ENCODE measurements at places on chromosomes 11 and 22.

GRCh38 chr11:84024266-84024665, 738.1 kb upstream of the CCDC90B start:
- DNase-seq: no peak

DNA sequence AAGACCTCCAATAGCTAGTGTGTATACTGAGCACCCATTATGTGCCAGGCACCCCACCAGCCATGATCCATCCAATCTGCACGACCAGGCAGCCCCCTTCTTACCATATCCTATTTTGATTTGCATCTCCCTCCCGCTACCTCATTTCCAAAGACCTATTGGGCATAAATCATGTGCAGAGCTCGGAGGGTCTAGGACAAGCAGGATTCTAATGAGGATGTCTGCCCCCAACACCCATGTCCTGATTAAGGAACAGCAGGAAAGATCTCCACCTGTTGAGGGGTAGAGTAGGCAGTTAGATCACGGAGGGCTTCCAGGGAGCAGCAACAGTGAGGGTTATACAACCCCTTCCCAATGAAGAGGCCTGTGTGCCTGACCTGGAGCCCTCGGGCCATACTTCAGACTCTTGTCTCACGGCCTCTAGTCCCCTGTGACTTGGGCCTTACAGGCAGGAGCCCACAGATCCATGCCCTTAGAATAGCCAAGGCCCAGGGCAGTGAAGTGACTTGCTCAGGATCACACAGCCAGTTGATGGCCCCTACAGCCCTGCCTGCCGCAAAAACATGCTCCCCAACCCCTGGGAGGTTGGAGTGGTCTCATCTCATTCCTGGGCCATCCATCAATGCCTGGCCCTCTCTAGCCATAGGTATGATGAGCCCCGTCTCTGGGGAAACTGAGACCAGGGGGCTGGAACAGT, 3.5 kb downstream of the RAB3IL1 start:
- DNase-seq: peak; percentile 21

DNA sequence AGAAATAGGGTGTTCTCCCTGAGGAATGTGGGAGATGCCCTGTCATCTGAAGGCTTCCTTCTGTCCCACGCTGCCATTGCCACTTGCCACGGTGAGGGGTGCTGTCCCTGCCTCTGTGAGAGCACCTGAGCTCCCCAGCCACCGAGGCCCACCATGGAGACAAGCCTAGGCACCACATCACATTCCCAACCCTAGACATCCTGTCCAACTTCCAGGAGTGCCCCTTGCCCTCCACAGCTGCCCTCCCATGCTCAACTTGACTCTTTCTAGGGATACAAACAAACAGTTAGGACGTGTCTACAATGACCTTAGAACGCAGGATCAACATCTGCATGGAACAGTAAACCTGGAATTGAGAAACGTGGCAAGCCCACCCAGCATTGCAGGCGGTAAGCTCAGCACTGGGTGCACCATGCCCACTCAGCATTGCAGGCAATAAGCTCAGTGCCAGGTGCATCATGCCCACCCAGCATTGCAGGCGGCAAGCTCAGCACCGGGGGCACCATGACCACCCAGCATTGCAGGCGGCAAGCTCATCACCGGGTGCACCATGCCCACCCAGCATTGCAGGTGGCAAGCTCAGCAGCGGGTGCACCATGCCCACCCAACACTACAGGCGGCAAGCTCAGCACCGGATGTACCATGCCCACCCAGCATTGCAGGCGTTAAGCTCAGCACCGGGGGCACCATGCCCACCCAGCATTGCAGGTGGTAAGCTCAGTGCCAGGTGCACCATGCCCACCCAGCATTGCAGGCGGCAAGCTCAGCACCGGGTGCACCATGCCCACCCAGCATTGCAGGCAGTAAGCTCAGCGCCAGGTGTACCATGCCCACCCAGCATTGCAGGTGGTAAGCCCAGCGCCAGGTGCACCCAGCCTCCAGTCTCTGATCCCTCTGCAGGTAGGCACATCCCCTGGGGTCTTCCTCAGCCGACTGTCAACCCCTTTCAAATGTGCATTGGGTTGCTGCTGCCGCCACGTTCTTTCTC, 1463.9 kb downstream of the TBC1D22A start:
- no peak for DNase-seq

DNA sequence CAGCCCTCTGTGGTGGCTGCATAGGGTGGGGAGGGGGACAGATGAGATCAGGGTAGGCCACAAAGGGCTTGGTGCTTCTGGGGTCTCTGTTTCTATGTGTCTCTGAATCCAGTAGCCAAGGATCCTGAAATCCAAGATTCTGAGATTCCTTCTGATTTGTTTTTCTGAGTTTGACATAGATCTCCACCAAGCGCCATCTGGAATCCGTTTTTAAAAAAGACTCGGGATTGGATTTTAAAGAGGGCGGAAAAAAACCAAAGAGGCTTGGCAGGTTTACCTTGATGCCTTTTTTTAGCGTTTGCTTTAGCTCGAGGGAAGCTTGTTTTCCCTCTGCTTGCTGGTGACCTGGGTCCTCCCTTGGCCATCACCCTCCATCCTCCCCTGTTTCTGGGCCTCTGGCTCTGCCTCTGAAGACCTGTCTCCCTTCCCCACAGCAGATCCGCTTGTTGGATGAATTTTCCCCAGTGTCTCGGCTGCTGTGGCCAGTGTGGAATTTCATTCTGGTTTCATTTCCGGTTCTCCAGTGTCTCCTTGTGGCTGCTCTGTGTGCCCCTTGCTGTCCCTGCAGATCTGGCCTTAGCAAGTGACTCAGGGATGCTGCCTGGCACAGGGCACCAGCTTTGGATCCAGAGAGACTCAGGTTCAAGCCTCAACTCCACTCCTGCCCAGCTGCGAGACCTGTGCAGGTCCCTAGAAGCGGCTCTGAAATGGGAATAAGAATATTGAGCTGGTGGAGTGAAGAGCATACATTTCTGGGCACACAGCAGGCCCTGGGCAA, 15.1 kb downstream of the SYNGR1 start:
- no peak for DNase-seq

DNA sequence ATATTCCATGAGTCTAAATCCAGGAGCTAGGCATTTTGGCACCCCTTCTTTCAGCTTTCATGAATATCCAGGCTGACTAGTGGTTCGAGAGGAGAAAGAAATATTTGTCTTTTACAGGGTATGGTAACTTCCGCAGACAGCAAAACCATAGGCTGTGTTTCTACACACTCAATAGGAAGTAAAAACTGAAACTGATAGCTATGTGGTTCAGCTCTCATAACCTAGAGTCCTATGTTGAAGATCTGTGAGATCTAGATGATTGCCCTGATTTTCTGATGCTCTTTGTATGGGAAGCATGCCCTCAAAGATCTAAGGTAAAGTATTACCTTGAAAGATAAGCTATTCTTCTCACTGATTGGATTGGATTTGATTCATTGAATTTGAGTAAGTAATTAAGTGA, 118.3 kb downstream of the CD44 start:
- DNase-seq: no peak

GRCh38 chr22:44275631-44275995, 37.1 kb downstream of the SHISAL1 start:
- no peak for DNase-seq

DNA sequence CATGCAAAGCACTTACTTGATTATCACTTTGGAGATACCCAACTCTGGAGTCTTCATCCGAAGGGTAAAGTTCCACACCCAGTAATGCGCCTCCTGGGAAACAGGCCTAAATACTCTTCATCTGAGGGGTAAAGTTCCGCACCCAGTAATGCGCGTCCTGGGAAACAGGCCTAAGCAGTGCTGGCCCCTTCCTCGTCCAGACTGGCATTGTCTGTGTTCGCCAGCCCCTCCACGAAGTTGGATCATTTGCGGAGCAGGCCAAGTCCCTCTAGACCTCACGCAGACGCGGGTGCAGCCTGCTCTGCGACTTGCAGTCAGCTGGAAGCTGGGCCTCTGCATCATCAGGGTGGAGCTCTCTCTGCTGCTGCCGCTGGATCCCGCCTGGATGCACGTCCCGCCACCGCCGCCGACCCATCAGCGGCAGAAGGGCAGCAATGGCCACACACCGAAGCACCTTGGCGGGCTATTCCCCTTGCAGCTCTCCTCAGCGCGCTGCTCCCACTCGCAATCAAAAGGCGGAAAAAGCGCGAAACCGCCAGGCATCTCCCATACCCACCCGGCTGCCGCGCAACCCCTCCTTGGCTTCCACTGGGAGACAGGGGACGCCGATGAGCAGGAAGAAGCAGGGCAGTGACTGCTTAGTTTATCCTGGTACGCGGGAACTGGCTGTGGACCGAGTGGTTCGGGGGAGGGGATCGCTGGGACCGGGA, 34.1 kb upstream of the GLYATL1 start:
- no peak for DNase-seq

- DNase-seq: no peak
These were observed 45.7 kb downstream of the NAT10 start for GRCh38 chr11:34151166-34151565.

Measured in 8988T (cell line).